Dermis blood vessel endothelial cell (primary cell): ENCODE measurements at places on chromosomes 11 and 22. TPM values are rescaled to one million over a fixed set of nuclear protein-coding genes. Genes with fewer than 3 reads are reported as not detected.

Gene MMP10
- 5.0 and 7.3 TPM in 2 replicates for total RNA-seq

Gene DBX1
- total RNA-seq = not detected in 2 replicates

Gene BIK
- 1.7 and 1.9 TPM in 2 replicates for total RNA-seq

Gene UVRAG
- total RNA-seq = 75.3 and 98.2 TPM in 2 replicates

Gene C11orf52
- total RNA-seq = 0.17 and 0.47 TPM in 2 replicates

Gene MS4A12
- total RNA-seq = not detected in 2 replicates

Gene E2F8
- 1.0 and 3.4 TPM in 2 replicates for total RNA-seq

Gene ART1
- total RNA-seq = not detected in 2 replicates

GRCh38 chr11:34890812-34891211, 25.4 kb downstream of the APIP start:
- DNase-seq = peak; percentile 73

GRCh38 chr11:334264-334994, 13.8 kb upstream of the IFITM3 start:
- no peak for DNase-seq

GRCh38 chr11:11476499-11476898, 123.4 kb upstream of the CSNK2A3 start:
- DNase-seq = no peak

DNA sequence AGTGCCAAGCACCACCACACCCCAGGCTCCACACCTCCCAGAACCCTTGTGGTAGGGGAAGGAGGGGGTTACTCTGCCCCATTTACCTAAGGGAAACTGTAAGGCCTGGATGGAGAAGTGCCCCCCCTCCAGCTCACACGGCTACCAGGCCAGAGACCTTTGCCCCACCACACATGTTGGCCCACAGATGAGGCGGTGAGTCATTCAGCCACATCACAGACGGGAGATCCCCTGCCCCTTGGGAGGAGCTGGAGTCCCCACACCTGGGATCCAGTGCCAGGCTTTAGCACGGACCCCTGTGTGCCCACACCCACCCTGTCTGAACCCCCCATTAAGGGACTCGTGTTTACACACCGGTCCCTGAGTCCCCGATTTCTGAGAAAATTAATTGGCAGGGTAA, 24.9 kb downstream of the CDKN1C start:
- no peak for DNase-seq

- no peak for DNase-seq
Measured at GRCh38 chr11:33804471-33804870, 30.2 kb upstream of the FBXO3 start.

- peak; percentile 69 for DNase-seq
Measured at GRCh38 chr11:31641477-31642062, 132.0 kb downstream of the ELP4 start.

- no peak for DNase-seq
Measured at GRCh38 chr11:106415510-106415909, 338.0 kb downstream of the AASDHPPT start.

GRCh38 chr11:107704451-107704850, 7.4 kb downstream of the SLN start:
- no peak for DNase-seq

GRCh38 chr11:11217929-11218628, 135.0 kb downstream of the CSNK2A3 start:
- DNase-seq = no peak

GRCh38 chr11:125305345-125305744, 140.8 kb downstream of the PKNOX2 start:
- DNase-seq = no peak

- DNase-seq = no peak
Measured at GRCh38 chr11:2708757-2709281, 9.0 kb upstream of the KCNQ1OT1 start.

DNA sequence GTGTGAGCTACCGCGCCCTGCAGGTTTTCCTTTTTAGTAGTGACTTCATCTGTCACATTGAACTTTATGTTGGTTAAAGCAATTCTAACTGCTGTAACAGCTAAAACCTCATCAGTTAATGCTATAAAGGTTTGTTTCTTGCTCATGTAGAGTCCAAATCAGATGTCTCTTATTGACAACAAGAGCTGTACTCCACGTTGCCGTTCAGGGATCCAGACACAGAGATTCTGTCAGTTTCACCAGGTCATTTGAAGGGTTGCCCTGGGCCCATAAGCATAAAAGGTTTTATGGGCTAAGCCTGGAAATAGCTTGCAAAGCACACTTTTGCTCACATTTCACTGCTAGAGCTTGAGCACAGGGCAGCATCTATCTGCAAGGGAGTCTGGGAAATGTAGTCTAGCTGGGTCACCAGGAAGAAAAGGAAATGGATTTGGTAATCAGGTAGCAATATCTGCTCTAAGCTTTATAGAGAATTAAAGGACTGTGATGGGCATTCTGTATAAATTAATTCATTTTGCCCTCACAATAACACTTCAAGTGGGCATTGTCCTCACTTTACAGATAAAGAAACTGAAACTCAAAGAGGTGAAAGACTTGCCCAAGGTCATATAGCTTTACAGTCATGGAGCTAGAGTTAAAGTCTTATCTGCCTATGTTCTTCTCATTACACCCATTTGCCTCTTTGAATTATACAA, 25.2 kb upstream of the PTPRJ start:
- no peak for DNase-seq

GRCh38 chr22:29260031-29260560, 7.7 kb downstream of the RHBDD3 start:
- no peak for DNase-seq

GRCh38 chr11:8365216-8365941, 101.7 kb upstream of the LMO1 start:
- DNase-seq = no peak

- DNase-seq = peak; percentile 29
Measured at GRCh38 chr11:86179646-86180064, 64.9 kb upstream of the EED start.

DNA sequence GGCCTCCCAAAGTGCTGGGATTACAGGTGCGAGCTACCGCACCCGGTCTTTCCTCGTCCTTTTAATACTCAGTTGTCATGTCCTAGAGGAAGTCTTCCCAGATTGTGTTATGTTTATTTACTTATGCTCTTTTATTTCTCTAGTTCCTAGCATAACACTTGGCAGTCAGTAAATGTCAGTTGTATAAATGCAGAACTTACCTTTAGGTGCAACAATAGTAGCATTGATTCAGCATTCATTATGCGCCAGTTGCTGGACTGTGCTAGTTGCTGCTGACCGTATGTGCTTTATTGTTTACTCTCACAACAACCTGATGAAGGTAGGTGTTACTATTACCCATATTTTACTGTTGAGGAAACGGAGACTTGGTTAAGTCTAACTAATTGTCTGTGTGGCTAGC, 20.8 kb downstream of the QSER1 start:
- no peak for DNase-seq
